ENCODE measurements at places on chromosomes 3 and 15.

DNA sequence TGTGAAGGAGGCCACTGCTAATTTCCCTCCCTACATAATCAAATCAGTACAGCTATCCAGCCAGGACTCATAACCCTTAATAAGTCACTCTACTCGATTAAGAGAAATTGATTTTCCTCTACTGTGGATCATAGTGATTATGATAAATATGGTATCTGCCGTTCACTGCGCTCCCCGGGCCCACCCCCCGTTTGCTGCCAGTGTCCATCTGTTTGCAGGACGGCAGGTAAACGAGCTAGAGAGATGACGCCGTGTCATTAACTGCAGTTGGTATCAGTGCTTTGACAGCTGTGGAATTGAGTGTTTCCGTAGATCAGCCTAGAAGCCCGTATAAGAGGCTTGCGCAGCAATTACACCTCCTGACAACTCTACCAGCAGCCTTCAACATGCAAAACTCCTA, 94.9 kb downstream of the ROBO2 start:
- no peak for DNase-seq

GRCh38 chr3:115652738-115653137, 29.4 kb downstream of the GAP43 start:
- no peak for DNase-seq

DNA sequence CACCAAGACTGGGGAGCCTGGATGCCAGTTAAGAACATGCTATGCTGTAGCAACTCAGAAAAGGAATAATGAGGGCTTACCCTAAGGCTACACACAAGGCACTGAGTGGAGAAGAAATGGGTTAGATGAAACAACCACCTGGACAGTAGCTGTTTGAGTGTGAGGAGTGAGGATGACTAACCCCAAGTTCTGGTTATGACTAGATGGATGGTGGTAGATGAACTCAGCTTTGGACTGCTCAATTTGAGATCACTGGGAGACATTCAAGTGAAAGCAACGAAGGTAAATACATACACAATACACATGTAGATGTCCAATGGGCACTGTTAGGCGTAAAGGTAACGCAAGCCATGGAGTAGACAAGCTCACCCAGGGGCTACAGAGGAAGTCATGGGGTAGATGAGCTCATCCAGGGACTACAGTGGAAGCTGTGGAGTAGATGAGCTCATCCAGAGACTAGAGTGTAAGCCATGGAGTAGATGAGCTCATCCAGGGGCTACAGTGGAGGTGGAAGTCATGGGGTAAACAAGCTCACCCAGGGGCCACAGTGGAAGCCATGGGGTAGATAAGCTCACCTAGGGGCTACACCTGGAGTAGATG, 98.3 kb downstream of the ANO10 start:
- DNase-seq, result no peak

DNA sequence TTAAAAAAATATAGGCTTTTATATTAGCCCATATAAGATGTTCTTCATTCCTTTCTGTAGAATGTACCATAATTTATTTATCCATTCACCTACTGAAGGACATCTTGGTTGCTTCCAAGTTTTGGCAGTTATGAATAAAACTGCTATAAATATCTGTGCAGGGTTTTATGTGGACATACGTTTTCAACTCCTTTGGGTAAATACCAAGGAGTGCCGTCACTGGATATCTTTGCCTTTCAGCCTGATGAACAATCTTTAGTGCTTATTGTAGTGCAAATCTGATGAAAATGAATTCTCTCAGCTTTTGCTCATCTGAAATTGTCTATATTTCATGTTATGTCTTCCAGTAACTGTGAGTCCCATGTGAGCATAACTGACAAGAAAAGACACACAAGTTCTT, 26.6 kb upstream of the BLM start:
- no peak for DNase-seq

DNA sequence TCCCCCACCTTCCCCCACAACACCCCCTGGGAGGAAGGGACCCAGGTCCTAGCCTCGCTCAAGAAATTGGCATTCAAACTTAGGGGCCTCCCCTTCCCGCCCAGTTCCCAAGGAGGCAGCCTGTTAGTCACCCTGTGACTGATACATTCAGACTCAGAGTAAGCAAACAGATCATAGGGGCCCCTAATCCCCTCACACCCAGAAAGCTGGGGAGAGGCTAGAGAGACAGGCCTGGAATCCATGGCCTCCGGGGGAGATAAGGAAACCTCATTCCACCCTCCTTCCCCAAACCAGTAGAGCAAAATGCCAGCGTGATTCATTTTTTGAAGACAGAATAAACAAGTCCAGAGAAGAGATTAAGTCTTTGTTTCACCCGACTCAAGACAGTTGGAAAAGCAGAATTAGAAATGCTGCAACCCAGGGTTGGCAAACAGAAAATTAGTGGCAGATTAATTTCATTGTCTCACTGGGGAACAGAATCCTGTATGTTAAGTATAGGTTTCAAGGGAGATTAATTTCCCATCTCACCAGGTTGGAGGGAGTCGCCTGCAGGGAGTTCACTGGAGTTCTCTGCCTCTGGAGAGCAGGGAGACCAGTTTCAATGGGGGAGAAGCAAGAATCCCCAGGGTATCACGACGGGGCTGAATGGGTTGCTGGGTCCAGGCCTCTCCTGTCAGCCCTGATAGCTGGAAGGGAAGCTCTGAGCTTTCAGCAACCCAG, 268.3 kb downstream of the UACA start:
- no peak for DNase-seq

Data from activated effector memory CD4-positive, alpha-beta T cell treated with anti-CD3 and anti-CD28 coated beads, Interleukin-2, amount 50 U/mL, for 16 hours (primary cell).